Colonic mucosa (tissue), 4 donors: ENCODE measurements at places on chromosomes 12 and 14.

- no peaks in the 10 kb centered on the region for H3K4me1 ChIP-seq
- no peak for DNase-seq
- H3K27ac ChIP-seq, result no peak overlapping the region
- no peaks in the 10 kb centered on the region for H3K27me3 ChIP-seq
- H3K36me3 ChIP-seq, result no peaks in the 10 kb centered on the region
Measured at GRCh38 chr12:77847060-77847541, 16.4 kb downstream of the NAV3 start.

DNA sequence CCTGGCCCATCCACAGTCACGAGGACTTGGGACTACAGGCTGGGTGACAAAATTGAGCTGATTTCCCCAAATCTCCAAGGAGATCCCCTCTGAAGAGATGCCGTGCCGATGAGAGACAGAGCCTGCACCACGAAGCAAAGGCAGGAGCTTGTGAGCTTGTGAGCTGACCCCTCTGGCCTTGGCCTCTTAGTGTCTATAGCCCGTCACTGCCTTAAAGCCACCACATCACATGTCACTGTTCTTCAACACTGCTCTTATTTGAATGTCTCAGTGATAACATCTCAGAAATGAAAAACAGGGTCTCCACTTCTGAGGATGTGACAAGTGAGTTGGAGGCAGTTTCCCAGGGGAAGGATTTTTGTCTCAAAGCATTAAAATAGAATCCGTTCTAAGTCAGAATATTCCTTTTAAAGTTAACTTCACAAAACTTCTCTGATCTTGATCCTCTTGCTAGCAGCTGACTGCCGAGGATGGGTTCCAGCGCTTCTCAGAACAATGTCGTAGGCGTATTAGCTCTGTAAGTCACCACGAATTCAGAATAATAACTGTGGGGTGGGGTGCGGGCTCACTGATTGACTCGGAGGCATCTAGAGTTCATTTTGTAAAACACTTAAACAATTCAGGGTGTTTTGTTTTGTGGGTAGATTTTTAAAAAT lies 37.5 kb downstream of the CHST11 start:
- H3K4me1 ChIP-seq, result no peaks in the 10 kb centered on the region
- H3K27me3 ChIP-seq, result no peaks in the 10 kb centered on the region
- H3K27ac ChIP-seq, result peak overlapping the region; percentile 49
- H3K36me3 ChIP-seq, result no peaks in the 10 kb centered on the region
- no peak overlapping the region for H3K4me3 ChIP-seq

DNA sequence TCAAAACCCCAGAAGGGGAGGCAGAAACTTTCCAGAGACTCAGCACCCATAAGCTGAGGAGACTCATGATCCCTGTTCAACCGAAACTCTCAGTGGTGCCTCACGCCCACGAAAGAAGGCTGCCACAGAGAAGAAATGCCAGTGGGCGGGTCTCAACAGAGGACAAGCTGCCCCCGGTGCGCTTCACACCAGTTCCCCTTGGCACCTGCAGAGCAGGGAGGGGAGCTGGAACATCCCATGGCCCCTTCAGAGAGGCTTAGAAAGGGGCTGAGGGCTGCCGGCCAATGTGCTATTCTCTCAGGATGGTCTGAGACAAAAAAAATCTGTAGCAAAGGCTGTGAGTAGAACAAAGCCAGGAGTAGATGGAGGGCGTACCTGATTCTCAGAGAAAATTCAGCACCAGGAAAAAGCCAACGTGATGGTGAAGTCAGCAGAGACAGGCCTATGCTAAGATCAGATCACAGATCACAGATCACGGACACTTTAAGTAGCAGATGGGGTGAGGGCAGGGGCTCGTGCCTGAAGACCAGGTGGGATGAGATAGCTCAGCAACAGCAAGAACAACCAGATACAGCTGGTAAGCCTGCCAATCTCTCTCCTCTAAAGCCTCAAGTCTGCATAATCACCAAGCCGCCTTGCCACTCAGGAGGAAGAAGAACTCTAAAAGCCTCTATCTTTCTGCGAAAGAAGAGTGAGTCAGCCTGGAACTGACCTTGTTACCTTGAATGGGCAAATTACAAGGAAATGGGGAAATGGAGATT lies 206.4 kb upstream of the GRIP1 start:
- H3K27ac ChIP-seq, result no peak overlapping the region
- DNase-seq, result no peak
- no peaks in the 10 kb centered on the region for H3K36me3 ChIP-seq
- H3K4me1 ChIP-seq, result no peaks in the 10 kb centered on the region
- H3K4me3 ChIP-seq, result no peak overlapping the region
- no peaks in the 10 kb centered on the region for H3K27me3 ChIP-seq

GRCh38 chr12:118302053-118302452 lies 70.7 kb downstream of the TAOK3 start:
- no peak overlapping the region for H3K27ac ChIP-seq
- no peaks in the 10 kb centered on the region for H3K4me1 ChIP-seq
- no peak overlapping the region for H3K4me3 ChIP-seq
- no peaks in the 10 kb centered on the region for H3K27me3 ChIP-seq

- H3K27ac ChIP-seq, result no peak overlapping the region
- no peak for DNase-seq
- no peaks in the 10 kb centered on the region for H3K4me1 ChIP-seq
- H3K27me3 ChIP-seq, result no peaks in the 10 kb centered on the region
Measured at GRCh38 chr14:72201645-72202044, 269.4 kb downstream of the RGS6 start.
